ENCODE measurements at places on chromosomes 12 and 14. TPM values are rescaled to one million over a fixed set of nuclear protein-coding genes. Genes with fewer than 3 reads are reported as not detected.

HOXC12 gene
- total RNA-seq: not detected

SRGAP1 gene
- 16.4 TPM for total RNA-seq

IPO4 gene
- 41.5 TPM for total RNA-seq

PLEKHG7 gene
- not detected for total RNA-seq

IL22 gene
- total RNA-seq: not detected

ZDHHC22 gene
- not detected for total RNA-seq

RAB15 gene
- 17.6 TPM for total RNA-seq

CLMN gene
- 2.6 TPM for total RNA-seq

CNPY2 gene
- 112 TPM for total RNA-seq

GNG2 gene
- total RNA-seq: 29.8 TPM

AQP2 gene
- total RNA-seq: not detected

CATSPERB gene
- not detected for total RNA-seq

GRIN2B gene
- total RNA-seq: 0.10 TPM

OR4K5 gene
- not detected for total RNA-seq

LRP1 gene
- 21.4 TPM for total RNA-seq

CPNE8 gene
- 24.9 TPM for total RNA-seq

B4GALNT1 gene
- 2.9 TPM for total RNA-seq

SERPINA10 gene
- total RNA-seq: not detected

SYT1 gene
- total RNA-seq: 13.2 TPM

CPSF6 gene
- 29.2 TPM for total RNA-seq

INHBC gene
- not detected for total RNA-seq

VDR gene
- 0.18 TPM for total RNA-seq

RNFT2 gene
- total RNA-seq: 2.2 TPM

CNTN1 gene
- total RNA-seq: under 0.01 TPM

FAIM2 gene
- total RNA-seq: not detected

GLIPR1L1 gene
- total RNA-seq: not detected

PTPRR gene
- total RNA-seq: 0.15 TPM

NUBPL gene
- total RNA-seq: 13.1 TPM

FOXA1 gene
- 0.44 TPM for total RNA-seq

PRIM1 gene
- 4.0 TPM for total RNA-seq

PRORP gene
- total RNA-seq: 24.8 TPM

BIN2 gene
- total RNA-seq: not detected

All from glomerular endothelial cell (primary cell).